ENCODE measurements at places on chromosomes 7 and 10.

DNA sequence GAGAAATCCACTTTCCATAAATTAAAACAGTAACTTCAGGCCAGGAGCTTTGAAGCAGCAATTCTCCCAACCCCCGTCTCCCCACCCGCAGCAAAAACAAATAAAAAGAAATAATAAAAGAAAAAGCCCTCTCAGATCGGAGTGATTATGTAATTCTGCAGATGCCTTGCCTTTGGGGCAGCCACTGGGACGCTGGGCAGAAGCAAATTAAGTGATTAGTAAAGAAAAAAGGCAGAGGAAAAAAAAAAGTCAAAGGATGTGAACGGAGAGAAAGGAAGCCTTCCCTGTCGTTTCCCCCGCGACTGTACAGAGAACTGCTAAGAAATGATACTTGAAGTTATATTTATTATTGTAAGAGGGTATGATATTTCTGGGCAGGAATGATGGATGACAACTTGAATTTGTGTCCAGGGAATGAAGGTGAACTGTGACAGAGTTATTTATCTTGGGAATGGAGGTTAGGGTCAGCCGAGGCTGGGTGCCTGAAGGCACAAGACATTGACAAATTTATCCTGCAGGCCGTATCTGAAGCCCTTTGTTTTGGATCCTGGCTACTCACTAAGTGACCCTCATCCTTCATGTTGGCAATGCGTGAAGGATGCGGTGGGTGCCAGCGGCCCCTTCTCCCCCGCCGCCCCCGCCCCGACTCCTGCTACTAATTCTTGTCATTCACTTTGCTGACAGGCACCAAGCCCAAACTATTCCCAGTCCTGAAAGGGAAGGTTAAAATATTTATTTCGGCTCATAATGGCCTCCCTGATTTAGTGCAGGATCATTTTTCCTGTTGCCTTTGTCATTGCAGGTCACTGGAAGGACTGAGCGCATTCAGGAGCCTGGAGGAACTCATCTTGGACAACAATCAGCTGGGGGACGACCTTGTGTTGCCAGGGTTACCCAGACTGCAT lies 604.0 kb downstream of the LRMDA start:
- DNase-seq = no peak

DNA sequence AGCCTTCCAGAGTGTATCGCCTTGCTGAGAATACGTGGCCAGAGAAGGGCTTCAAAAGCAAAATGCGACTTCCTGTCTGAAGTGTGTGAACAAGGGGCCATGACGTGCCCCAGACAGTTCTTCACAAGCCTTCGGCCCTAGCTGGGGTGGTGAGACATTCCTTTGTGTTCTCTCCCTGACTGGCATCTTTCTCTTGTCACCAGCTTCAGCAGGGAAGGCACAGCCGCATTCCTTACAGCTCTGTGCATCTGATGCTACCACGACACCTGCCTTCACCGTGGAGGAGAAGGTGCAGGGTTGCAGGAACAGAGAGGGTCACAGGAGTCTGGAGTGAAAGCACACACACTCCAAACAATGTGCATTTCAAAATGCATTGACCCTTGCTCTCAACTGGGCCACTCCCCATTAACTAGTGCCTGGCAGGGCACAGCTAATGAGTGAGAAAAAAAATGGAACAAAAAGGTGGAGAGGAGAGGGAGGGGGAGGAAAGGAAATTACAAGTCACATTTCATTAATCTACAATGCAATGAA lies 93.4 kb downstream of the GPR26 start:
- DNase-seq = no peak

- DNase-seq = no peak
Observed at GRCh38 chr7:30032310-30033125, 4.3 kb downstream of the PLEKHA8 start.

DNA sequence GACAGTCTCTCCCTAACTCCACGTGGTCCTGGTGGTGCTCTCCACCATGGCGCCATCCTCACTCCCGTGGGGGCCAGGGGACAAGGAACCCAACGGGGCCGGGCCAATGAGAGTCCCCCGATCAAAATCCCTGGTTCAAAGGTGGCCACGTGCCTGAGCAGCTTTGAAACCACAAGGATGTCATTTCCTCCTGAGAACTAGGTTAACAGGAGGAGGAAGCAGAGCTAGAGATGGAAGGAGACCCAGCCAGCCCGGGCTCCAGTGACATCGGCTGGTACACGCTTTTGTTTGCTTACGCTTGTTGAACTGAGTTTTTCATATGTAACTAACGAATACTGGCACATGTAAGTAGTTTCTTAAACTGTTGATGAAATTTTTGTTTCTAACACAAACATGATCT lies 61.7 kb downstream of the PRPF18 start:
- DNase-seq = no peak

DNA sequence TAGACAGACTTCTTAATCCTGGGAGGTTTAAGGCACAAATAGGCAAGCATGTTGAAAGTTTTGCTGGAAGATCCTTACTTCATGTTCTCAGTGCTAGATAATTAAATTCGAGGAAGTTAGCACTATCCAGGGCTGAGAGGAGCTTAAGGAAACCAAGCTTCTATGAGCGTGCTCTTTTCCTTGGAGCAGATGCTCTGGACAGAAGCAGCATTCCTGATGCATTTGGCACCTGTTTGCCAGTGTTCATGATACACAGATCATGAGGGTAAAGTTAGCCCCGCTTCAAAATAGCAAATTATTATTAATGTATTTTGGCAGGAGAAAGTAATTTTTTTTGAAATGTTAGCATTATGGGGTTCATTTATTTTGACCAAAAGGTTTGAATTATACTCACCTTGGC lies 9.4 kb downstream of the HDAC9 start:
- no peak for DNase-seq
